ENCODE measurements at places on chromosomes 11 and 22. TPM values are rescaled to one million over a fixed set of nuclear protein-coding genes. Genes with fewer than 3 reads are reported as not detected.

Gene SLC17A6
- not detected for total RNA-seq

- no peak for DNase-seq
These were observed 10.1 kb downstream of the POLR3H start for GRCh38 chr22:41534219-41534618.

GRCh38 chr11:91023731-91024130 lies 800.9 kb upstream of the CHORDC1 start:
- DNase-seq: no peak

Gene PGA3
- total RNA-seq: not detected

- peak; percentile 21 for DNase-seq
These were observed 45.5 kb downstream of the CELSR1 start for GRCh38 chr22:46491946-46492345.

DNA sequence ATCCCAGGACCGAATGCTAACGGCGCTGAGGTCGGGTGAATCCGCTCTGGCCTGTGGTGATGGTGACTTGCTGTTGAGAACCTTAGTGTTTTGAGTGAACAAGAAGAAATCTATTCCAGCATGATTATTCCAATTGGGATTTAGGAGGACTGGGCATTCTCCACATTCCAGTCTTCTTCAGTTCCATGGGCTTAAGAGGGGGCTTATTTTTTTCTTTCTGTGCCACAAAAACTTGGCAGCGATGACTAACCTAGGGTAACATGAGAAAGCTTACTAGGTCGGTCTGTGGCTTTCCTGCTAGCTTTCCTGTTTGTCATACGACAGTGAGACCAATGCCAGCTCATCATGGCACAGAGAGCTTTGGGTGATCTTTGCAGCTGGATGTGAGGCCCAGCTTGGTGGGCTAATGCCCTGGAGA lies 62.9 kb upstream of the ATXN10 start:
- peak; percentile 53 for DNase-seq

- DNase-seq: no peak
These were observed 7.8 kb upstream of the TMA7B start for GRCh38 chr22:39952347-39952746.

Gene TMPRSS13
- total RNA-seq: not detected

DNA sequence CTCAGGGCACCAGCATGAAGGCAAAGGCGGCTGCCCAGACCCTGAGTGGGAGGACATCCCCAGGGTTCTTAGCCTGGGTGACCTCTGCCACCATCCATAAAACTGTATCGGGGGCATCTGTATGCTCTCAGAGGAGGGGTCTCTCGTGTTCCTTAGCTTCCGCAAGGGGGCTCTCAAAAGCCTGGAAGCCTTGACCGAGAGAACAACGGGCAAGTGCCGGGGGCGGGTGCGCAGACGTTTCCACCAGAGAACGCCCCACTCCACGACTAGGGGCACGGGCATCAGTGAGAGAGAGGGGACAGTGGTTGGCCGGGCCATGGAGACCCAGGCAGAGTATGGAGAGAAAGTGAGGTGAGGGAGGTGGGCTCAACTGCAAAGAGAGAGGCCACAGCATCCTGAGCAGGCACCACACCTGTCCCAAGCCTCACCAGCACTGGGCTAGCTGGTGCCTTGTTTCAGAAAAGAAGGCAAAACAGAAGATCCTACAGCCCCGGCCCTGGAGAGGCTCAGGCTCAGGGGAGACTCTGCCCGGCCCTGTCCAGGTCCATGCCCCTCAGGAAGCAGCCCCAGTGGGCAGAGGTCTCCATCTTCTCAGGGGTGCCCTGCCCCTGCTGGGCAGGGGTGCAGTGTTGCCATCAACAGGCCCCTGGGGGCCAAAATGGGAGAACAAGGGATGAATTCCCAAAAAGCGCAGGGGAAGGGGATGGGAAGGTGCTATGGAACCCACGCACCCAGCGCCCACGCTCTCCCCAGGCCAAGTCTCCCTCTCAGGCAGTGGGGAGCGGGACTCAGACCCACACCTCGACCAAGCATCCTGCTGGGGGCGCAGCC lies 5.9 kb downstream of the TSPAN32 start:
- no peak for DNase-seq

Gene PRODH
- total RNA-seq: not detected

DNA sequence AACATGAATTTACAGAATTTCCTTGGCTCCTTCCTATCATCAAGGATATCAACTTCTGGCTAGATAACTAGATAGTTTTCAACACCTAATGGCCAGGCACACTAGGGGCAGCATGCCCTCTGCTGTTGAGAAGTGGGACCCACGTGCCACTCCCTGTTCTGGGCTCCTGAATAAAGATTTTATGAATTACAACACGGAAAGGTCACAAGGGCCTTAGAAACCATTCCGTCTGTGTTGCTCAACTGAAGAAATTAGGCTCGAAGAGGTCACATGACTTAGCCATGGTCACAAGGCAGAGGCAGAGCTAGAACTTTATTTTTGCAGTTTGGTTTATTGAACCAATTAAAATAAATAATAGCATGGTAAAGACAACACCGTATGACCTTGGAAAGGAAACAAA lies 36.0 kb downstream of the PRCP start:
- peak; percentile 60 for DNase-seq
